ELR (cell line): ENCODE measurements at places on chromosomes 2 and 18.
A peak's percentile ranks its signal among the peaks of the same experiment; 100 is the strongest.

- DNase-seq = peak; percentile 21
Observed at GRCh38 chr2:135743860-135744259, 2.2 kb downstream of the UBXN4 start.

- DNase-seq = no peak
Observed at GRCh38 chr2:138486363-138487198, 15.0 kb upstream of the SPOPL start.

GRCh38 chr18:21629089-21629832 lies 17.1 kb downstream of the SNRPD1 start:
- no peak for DNase-seq

GRCh38 chr2:224954980-224955379 lies 87.3 kb downstream of the DOCK10 start:
- DNase-seq = no peak

DNA sequence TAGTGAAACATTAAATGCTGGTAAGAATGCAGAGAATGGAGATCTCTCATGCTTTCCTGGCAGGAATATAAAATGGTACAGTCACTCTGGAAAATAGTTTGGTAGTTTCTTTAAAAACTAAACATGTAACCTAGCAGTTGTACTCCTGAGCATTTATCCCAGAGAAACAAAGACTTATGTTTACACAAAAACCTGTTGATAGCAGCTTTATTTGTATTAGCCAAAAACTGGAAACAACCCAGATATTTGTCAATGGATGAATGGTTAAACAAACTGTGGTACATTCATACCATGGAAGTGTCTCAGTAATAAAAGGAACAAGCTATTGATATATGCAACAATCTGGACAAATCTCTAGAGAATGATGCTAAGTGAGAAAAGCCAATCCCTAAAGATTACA lies 81.7 kb upstream of the CTAGE1 start:
- no peak for DNase-seq

DNA sequence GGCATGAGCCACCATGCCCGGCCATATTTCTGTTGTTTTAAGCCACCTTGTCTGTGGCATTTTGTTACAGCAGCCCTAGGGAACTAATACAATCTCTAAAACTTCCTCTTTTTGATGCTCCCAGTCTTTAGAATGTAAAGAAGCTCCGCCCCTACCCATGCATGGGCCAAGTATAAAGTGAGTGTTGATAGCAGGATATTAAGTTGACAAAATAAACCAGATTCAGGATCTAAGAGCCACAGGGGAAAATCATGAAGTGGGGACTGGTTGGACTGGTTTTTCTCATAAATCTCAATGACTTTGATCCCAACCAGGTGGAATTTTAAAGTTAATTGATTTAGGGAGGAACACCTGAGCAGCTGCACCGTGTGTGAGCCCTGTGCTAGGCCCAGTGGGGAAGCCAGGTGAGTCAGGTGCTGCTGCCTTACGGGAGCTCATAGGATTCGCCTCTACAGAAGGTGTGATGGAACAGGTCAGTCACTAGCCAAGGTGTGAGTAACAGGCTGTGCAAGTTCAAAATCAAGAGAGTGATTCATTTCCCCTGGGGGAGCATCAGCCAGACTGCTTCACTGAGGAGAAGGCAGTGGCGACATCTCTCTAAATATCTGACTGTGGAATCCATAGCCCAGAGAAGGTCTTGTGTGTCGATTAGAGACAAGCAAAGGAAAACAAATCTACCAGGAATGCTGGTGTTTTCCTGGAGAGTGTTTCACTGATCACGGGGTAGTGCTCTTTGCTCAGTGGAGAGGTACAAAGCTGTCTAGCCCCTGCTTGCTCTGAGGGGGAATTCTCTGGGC lies 63.0 kb upstream of the MSH2 start:
- peak; percentile 84 for DNase-seq

DNA sequence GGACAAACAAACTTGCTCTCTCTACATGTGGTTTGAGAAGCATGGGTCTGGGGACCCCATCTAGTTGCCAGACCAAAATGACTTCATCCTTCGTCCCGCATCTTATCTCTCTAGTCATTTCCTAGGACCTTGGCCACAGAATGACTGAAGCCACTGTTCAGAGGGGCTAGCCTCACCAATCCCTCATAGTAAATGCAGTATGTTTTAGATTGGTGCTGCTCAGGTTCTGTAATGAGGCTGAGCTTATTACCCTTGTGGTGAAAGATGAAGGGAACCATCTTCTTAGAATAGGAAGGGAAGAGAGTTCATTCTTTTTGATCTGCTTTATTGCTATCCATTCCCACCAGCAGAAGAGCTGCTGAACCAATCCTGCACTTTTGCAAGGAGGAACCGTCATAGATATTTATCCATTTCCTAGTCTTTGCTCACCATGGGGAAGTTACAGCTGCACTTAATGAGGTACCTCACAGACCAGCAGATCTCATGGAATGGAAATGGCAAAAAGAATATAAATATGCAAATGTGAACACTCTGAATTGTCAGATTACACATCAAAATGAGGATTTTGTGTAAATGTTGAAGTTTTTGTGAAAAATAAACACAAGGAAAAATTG lies 436.7 kb downstream of the LPIN1 start:
- DNase-seq = no peak

DNA sequence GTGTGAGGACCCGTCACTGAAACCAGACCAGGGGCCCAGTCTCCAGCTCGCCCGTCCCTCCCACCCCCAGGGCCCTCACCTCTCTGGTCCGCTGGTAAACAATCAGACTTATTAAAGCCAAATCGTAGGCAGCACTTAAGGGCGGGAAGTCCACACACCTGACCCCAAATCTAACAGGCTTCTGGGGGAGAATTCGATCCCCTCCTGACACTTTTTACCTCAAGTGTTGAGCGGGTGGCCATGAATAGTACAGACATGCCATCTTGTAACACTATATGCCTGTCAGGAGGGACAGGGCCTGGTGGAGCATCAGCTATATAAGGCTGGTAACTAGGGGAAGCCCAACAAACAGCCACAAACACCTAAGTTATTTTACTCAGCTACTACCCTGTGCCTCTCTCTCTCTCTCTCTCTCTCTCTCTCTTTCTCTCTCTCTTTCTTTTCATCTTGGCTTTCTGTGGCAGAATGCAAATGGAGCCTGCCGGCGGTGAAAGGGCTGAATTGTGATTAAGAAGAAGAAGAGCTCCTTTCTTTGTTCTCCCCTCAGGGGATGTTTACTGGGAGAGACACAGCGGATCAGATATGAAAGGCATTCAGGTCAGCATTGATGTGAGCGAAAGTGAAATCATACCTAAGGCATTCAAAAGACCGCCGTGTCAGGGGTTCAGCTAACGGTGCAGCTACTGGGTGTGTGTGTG lies 9.5 kb downstream of the ZEB2 start:
- DNase-seq = peak; percentile 92

- peak; percentile 86 for DNase-seq
Observed at GRCh38 chr2:108324531-108325255, 36.0 kb downstream of the SULT1C2 start.

- peak; percentile 11 for DNase-seq
Observed at GRCh38 chr2:38876407-38876806, 631 bp downstream of the MORN2 start.

GRCh38 chr2:168180483-168180882 lies 66.9 kb downstream of the STK39 start:
- DNase-seq = no peak

DNA sequence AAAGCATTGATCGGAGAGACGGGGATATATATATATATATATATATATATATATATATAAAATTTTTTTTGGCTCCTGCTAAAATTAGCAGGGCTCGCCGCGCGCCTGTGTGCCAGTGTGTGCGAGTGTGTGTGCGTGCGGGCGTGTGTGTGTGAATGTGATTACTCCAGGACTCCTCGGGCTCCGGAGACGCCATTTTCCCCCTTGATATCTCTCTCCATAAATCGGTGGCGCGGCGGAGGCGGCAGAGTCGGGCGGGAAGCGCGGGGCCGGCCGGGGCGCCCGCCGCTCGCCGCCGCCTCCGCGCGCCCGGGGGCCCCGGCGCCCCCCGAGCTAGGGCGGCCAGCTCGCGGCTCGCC lies 795 bp upstream of the SETBP1 start:
- peak; percentile 45 for DNase-seq

DNA sequence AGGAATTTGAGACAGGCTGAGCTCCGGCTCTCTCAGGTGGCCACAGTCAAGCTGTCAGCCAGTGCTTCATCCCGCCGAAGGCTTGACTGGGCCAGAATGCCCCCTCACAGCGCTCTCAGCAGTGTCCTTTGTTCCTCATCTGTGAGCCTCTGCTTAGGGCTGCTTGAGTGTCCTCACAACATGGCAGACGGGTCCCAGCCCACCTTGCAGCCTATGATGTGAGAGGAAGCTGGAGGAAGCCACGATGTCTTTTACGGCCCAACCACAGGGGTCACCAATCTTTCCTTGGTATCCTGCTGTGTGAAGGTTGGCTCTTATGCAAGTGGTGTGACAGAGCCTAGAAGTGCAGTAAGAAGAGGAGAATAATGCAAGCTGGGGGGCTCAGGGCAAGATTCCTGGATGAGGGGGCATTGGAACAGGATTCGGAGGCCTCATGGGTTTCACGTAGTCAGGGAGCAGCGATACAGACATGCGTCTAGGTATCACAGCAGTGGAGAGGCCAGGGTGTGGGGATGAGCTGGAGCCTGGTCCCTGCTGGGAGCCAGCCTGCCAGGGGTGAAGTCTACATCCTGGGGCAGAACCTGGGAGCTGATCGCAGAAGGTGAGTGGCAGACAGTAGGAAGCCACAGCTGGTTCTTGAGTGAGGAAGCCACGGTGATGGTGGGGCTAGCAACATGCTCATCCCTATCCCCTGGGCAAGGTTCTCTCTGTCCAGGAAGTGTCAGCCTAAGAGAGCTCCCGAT lies 234.1 kb downstream of the GLI2 start:
- DNase-seq = no peak

- DNase-seq = peak; percentile 10
Observed at GRCh38 chr2:160349306-160349705, 144.3 kb downstream of the RBMS1 start.

- peak; percentile 83 for DNase-seq
Observed at GRCh38 chr2:72770879-72771461, 54.9 kb downstream of the EXOC6B start.

GRCh38 chr18:13270279-13270855 lies 51.8 kb downstream of the LDLRAD4 start:
- no peak for DNase-seq

DNA sequence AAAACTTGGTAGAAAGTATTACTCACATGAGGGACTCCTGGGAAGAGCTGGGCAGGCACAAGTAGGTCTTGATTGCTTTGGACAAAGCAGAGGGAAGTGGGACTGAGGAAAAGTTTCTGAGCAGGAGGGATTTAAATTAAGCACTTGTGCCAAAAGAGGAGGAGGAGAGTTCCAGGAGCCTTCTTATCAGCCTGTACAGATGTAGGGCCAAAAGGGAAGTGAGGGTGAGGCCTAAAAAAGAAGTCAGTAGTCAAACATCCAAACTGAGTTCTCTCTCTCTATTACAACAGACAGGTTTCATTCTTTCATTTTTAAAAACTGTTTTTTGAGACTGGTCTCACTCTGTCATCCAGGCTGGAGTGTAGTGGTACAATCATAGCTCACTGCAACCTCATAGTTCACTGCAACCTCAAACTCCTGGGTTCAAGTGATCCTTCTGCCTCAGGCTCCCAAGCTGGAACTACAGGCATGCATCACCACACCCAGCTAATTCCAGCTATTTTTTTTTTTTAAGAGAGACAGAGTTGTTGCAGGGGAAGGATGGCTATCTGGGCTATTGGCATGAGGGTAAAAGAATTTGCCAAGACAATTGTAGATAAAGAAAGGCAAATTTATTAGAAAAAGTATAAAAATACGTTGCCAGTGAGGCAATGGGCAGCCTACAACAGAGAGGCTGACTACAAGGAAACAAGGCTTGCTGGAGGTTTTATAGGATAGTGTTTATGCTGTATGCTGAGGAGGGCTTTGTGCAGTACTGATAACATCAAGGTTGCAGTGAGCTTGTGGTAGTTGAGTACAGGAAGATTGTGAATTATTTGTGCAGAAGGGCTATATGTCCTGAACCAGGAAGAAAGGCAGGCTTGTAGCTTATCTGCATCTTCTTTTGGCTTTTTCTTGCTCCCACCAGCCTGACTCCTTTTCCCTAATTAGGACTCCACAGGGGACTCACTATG lies 29.0 kb downstream of the CFAP210 start:
- DNase-seq = no peak

DNA sequence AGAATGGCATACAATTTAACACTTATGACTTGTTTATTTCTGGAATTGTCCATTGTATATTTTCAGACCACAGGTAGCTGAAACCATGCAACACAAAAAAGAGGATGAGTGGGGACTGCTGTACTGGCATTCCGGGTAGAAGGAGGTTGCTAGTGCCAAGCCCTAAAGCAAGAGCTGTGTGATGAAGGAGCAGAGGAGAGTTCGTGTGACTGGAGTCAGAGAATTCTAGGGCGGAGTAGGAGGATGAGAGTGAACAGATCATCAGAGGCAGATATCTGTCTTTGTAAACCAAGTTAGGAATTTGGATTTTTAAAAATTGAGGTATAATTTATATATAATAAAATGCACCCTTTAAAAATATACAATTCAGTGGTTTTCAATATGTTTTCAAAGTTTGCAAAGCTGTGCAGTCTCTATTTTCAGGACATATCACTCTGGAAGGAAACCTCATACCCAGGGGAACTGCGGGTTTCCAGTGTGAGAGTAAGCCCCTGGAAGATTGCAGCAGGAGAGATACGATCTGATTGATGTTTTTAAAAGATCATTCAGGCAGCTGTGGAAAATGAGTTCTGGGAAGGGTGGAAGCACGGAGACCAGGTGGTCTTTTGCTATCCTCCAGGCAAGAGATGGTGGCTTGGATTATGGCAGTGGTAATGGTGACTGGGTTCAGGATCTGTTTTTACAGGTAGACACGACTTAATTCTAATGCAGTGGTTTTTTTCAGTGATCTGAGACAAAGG lies 36.4 kb downstream of the TAF1B start:
- DNase-seq = no peak

DNA sequence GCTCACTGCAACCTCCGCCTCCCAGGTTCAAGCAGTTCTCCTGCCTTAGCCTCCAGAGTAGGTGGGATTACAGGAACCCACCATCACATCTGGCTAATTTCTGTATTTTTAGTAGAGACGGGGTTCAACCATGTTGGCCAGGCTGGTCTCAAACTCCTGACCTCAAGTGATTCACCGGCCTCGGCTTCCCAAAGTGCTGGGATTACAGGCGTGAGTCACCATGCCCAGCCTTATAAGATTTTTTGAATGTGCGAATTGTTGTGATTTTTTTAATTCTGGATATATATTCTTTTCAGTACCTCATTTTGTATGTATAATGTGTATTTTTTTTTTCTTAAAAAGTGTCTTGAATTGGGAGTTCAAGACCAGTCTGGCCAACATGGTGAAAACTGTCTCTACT lies 42.0 kb upstream of the CCDC150 start:
- DNase-seq = peak; percentile 80

GRCh38 chr18:31396796-31397612 lies 20.4 kb downstream of the DSG4 start:
- DNase-seq = no peak
